ENCODE measurements at places on chromosomes 3 and 15.
A peak's percentile ranks its signal among the peaks of the same experiment; 100 is the strongest.

- no peak for DNase-seq
These were observed 215.4 kb downstream of the ADAMTSL3 start for GRCh38 chr15:83869341-83869740.

- DNase-seq, result no peak
These were observed 1.0 kb downstream of the USP8 start for GRCh38 chr15:50425219-50425618.

- DNase-seq, result no peak
These were observed 263.6 kb upstream of the AZI2 start for GRCh38 chr3:28612232-28612631.

DNA sequence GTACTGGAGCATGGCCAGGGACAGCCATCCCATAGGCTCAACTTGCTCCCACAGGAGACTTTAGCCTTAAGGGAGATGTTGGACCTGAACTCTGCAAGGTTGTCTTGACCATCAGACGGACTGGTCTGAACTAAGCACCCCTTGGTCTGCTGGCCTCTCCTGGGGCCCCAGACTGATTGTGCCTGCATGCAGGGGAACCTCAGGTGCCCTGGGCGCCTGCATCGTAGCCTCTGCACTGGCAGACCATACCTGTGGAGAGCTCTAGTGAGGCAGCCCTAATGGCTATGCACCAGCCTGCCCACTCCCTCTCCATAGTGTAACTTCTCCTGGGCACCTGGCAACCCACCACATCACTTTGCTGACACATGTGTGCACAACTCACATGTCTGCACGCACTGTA lies 395.6 kb downstream of the ZPLD1 start:
- no peak for DNase-seq

DNA sequence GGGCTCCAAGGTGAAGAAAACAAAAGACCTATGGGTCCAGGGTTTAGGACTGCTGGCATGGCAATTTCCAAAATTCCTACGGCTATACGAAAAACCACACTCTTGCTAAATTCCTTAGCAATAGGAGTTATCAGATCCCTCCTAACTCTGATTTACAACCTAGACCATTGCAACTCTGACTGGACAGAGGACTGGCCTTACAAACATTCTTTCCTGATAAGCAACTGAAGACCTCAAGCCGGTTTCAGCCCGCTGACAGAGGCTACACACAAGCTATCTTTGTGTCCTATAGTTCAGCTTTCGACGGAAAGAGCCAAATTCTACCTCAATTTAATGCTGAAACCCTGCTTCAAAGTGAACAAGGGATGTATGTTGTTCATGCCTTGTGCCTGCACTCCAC lies 38.3 kb upstream of the AGBL1 start:
- no peak for DNase-seq

DNA sequence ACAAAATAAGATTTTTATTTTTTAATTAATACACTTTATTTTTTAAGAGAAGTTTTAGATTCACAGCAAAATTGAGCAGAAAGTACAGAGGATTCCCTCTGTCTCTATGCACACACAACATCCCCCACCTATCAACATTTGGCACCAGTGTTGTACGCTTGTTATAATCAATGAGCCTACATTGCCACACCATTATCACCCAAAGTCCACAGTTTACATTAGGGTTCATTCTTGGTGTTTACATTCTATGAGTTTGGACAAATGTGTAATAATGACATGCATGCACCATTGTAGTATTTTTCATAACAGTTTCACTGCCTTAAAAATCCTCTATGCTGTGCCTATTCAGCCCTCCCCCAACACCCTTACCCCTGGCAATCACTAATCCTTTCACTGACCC lies 51.3 kb upstream of the TTBK2 start:
- DNase-seq, result no peak

DNA sequence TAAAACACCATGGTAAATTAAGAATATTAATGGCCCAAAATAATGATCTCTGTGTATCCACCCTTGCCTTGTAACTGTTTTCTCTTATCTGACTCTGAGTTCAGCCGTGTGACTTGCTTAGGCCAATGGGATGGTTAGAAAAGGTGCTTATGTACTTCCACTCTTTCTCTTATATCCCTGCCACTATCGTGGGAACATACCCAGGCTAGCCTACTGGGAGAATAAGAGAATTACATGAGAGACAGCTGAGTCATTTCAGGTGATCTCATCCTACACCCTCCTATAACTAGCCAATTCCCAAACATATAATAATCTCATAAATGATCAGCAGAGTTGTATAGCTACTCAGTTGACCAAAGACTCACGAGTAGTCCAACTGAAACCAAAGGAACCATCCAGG lies 98.3 kb upstream of the ABI3BP start:
- DNase-seq, result peak; percentile 92

GRCh38 chr15:48855501-48856440 lies 22.2 kb upstream of the EID1 start:
- DNase-seq, result peak; percentile 54

DNA sequence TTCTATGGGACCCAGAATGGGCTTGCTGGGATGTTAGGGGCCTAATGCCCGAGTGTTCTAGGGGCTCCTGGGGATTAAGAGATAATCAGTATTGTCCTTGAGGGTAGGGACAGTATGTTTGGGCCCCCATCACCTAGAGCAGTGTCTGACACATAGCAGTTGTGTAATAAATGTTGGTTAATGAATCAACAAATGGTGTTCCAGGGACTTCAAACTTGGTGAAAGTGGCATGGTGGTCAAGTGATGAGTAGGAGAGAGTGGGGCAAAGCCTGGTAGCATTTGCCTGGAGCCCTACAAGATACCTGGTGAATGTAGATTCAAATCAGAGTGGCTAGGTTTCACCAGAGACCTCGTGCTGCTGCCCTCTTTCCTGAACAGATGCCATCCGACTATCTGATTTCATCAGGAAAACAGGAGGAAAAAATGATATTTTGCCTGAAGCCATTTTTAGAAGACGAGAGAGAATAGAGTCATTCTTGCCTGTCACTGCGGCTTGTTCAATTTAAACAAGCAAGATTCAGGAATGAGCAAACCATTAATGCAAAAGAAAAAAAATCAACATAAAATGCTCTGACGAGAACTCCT lies 117.3 kb downstream of the RPL22L1 start:
- DNase-seq, result no peak

DNA sequence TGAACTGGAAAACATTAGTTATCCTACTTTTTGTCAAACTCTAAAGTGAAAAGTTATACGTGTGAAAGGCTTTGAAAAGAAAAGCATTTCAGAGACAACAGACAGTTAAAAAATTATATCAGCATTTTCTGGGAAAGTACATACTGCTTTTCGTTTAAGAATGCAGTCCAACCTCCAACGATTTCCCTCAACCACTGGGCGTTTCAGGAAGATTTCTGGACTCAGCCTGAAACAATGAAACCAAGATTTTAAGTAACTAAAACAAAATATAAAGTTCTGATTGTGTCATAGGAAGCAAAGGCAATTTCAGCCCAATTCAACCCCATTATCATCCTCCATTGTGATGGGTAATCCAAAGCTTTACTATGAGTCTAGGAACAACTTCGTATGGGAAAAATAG lies 110.7 kb downstream of the PLD1 start:
- no peak for DNase-seq

DNA sequence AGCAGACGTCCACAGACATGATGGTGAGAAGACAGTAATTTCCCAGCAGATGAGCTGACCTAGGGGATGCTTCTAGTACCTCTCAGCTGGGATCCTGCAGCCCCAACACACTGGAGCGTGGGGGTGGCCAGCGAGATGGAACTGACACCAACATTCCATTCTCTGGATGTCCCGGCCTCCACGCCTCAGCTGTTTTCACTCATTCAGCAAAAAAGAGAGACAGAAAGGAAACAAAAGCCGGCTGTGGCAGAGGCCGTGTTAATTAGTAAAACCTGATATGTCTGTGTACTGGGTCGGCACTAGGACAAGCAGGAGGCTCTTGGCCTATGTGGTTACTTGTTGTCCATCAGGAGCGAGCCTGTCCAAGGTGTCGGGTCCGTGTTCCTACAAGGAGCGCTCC lies 82.6 kb upstream of the MYZAP start:
- no peak for DNase-seq

DNA sequence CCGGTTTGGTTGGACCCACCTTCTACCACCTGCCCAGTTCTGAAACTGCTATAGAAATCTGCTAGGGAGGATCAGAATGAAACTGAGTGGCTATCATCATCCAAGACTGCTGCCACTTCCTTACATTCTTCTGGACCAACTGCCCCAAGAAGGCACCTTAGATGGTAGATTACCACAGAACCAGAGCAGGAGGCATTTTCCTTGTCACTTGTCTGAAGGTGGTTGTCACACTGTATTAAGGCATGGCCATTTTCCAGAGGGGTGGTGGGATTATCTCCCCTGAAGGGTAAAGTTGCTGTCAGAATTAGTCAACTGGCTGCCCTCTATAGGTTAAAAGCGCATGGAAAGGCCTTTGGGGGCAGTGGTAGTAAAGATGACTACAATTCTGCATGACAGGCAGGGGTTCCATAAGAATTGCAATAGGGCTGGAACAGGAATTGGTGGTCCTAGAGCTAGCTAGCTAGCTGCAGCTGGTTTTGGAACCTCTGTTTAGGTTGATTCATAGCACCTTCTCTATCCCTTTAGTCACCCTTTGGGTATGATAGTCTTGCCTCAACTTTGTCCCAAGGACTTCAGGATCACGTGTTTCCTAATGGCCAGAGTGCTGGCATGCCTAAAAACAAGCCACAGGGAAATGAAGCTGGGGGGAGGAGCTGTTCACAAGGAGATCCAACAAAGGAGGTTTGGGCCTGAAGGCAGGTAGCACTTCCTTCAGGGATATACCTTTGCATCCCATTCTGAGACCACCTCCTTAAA lies 4.8 kb upstream of the CSPG5 start:
- no peak for DNase-seq

GRCh38 chr3:169498336-169498735 lies 165.2 kb downstream of the MECOM start:
- DNase-seq, result peak; percentile 6

GRCh38 chr15:88906130-88906529 lies 7.0 kb downstream of the MFGE8 start:
- DNase-seq, result no peak

DNA sequence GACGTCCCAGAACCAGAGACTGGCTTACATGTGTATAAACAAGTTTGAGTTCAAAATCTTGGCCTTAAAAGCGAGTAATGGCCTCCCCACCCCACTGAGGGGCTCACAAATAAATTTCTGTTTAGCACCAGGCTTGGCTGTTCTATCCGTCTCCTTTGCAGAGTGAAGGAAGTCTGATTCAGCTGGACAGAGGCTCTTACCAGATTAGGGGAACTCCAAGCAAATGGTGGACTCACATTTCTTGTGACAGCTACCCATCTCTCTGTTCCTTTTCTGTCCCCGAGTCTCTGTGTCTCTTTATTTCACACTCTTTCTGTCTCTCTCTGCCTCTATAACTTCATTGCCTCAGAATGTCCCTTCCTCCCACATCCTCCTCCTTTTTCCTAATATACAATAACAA lies 62.7 kb downstream of the DGKG start:
- no peak for DNase-seq

- DNase-seq, result no peak
These were observed 35.1 kb downstream of the CYFIP1 start for GRCh38 chr15:22945071-22945470.

DNA sequence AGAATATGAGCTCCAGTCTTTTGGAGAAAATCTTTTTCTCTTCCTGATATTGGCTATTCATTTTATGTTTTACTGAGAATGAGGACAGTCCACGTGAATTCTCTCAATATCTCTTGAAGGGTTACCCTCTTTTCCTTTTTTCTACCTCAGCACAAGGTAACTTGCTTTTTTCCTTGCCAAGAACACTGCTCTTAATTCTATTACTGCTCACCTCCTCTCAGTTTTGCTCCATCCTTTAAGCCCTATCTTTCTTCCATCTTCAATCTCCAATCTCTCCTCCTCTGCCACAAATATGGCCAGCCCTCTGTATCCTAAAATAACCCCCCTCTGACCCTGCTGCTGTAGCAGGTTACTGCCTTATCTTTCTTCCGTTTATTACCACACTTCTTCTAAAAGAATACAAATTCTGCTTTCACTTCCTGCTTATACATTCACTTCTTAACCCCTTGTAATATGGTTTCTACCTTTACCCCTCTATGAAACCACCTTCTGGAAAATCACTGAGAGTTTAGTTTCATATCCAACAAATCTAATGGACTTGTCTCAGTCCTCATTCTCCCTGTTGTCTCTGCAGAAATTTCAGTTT lies 89.0 kb downstream of the NFKBIZ start:
- DNase-seq, result no peak

DNA sequence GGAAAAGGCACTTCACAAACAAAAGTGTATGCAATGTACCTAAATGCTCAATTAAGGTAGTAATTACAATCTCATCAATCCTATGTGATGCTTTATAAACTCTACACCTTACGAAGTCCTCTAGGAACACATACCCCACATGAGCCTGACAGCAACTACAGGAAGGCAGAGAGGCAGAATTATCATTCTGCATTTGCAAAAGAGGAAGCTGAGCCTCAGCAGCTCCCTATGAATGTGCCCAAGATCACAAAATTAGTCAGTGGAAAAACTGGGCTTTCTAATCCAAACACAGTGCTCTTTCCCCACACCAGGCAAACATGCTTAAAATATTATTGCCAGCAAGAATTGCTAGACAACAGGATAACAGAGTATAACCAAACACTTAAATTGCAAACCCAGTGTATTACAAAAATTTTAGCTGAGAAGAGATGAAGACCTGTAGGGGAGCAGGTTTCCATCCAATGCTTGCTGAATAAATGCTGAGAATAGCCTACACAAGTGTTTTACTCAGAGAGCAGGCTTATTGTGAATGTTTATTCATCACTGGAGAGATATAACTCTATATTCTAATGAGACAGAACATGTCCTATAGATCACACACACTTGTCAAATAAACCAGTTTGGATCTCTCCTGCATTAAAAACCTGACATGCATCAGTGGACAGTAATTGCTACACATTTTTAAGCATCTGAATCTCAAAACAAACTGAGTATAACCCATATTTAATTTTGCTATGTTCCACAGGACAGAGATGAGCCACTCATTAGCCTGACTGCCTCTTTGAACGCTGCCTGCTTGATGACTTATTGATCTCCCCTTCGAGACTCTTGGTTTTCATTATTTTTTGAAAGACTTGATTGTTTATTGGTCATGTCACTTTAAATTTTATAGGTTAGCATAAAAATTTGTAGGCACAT lies 62.2 kb downstream of the PLCH1 start:
- no peak for DNase-seq

GRCh38 chr15:25900431-25900830 lies 37.3 kb upstream of the ATP10A start:
- DNase-seq, result no peak

Measured in PC-3 (cell line).